Suppressor macrophage treated with lipopolysaccharide for 1 hour (primary cell): ENCODE measurements at places on chromosomes 6 and 20.

GRCh38 chr6:127824061-127824460 lies 76.8 kb downstream of the THEMIS start:
- no peak for DNase-seq

DNA sequence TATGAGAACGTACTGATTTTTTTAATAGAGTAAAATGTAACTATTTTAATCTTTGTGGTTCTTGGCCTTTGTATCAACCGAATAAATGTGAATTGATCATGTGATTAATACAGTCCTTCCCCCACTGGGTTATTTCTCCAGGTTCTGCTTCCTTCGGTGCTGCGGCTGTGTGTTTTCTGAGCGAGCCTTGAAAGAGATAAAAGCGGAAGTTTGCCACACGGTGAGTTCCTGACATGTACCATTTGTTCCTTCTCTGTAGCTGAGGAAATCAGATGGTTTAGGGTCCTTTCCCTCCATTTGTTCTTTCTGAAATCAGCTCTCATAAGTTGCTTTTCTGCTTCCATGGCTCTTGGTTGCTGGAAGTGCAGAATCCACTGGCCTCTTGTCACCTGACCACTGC lies 15.5 kb downstream of the RTF2 start:
- DNase-seq: peak; percentile 47

GRCh38 chr20:63119121-63119962 lies 96.6 kb downstream of the YTHDF1 start:
- no peak for DNase-seq

GRCh38 chr6:149230712-149231460 lies 86.6 kb upstream of the TAB2 start:
- no peak for DNase-seq

- DNase-seq: no peak
Observed at GRCh38 chr6:46022106-46022948, 6.7 kb upstream of the CLIC5 start.

- DNase-seq: no peak
Observed at GRCh38 chr6:13811627-13812358, 2.6 kb downstream of the MCUR1 start.

DNA sequence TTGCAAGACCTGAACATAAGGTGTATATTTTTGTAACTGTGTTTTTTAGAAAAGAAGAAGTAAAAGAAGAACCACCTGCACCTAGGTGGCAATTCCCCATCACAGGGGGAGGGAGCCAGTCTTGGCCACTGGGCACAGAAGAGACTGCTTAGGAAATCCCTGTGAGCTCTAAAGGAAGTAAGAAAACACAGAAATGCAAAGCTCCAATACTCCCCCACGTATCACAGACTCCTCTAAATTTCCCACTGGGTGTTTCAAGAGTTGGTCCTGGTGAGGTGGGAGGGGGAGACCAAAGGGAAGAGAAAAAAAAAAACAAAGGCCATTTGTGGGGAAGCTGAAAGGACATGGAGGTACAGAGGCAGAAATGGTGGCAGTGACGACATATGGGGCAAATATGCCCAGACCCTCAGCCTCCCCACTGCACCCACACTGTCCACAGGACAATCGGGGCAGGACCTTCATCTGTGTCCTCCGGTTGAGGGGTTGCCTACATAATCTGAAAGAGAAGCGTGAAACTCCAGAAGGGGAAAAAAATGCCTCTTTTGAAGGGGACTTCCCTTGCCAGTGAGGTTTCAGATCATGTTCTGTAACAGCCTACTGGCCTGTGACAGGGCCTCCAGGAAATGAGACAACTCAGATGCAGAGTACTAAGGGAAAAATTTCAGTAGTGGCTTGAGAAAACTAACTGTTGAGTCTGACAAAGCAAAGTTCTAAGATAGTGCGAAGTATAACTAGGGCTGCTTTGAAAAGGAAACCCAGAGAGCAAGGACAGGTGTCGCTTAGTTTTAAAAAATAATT lies 226.2 kb upstream of the MARCKS start:
- peak; percentile 92 for DNase-seq

DNA sequence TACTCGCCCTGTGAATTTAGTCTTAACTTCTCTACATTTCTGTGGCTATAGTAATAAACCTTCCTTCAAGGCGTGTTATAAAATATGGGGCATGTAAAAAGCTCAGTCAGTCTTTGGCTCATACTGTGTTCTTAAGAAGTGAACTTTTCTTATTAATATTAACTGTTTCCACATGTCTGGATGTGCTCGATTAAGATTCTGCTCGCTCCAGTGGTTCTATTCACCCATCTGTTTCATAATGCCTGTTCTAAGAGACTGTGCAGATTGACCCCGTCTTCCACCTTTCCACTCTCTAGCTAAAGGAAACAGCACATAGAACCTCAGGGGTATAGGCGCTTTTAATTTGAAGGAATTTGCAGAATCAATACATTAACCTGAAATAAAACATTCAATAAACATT lies 99.9 kb downstream of the L3MBTL3 start:
- DNase-seq: no peak

DNA sequence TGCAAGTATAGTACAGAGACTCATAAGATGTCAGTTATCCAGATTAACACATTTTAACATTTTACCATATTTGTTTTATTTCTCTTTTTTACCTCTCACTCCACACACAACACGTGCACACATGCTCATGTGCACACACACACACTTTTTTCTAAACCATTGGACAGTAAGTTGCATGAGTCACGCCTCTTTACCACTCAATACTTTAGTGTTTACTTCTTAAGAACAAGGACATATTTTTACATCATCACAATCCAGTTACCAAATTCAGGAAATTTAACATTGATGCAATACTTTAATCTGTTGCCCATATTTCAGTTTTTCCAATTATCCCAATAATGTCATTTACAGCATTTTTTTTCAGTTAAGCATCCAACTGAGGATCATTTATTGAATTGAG lies 109.0 kb downstream of the RIN2 start:
- peak; percentile 66 for DNase-seq

- no peak for DNase-seq
Observed at GRCh38 chr6:38499529-38500096, 140.1 kb downstream of the BTBD9 start.

GRCh38 chr6:117481926-117482239 lies 591 bp upstream of the DCBLD1 start:
- no peak for DNase-seq

DNA sequence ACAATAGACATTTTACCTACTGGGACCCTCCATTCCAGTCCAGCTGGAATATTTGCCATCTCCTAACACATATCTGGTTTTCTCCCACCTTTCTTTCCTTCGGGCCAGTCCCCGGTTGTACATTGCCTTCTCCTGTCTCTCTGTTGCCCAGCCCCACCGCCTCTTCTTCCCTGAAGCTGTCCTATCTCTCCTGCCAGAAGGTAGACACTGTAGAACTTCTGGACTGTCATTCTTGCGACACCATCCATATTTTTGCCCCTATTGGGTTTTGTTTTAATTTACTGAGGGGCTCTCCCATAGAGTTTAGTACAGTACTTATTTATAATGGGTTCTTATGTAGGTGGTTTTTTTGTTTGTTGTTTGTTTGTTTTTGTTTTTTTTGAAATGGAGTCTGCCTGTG lies 4.9 kb downstream of the PTK7 start:
- no peak for DNase-seq

DNA sequence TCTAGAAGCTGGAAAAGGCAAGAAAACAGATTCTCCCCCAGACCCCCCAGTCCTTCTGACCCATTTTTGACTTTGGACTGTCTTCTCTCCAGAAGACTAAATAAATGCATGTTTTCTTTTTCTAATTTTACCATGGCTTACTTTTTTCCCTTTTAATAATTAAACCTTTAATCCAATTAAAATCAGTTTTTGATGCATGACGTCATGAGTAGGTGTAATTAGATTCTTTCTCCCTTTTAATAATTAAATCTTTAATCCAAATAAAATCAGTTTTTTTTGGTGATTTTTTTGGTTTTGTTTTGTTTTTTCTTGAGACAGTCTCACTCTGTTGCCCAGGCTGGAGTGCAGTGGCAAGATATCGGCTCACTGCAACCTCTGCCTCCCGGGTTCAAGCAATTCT lies 13.2 kb upstream of the NCOA5 start:
- DNase-seq: no peak

- no peak for DNase-seq
Observed at GRCh38 chr6:75842191-75842590, 93.2 kb downstream of the MYO6 start.

- no peak for DNase-seq
Observed at GRCh38 chr6:122669868-122670267, 59.7 kb downstream of the PKIB start.

- no peak for DNase-seq
Observed at GRCh38 chr20:51931371-51931781, 129.1 kb upstream of the SALL4 start.

- no peak for DNase-seq
Observed at GRCh38 chr20:61845233-61845671, 220.4 kb downstream of the TAF4 start.

- DNase-seq: no peak
Observed at GRCh38 chr20:12835999-12836398, 172.8 kb upstream of the SPTLC3 start.

DNA sequence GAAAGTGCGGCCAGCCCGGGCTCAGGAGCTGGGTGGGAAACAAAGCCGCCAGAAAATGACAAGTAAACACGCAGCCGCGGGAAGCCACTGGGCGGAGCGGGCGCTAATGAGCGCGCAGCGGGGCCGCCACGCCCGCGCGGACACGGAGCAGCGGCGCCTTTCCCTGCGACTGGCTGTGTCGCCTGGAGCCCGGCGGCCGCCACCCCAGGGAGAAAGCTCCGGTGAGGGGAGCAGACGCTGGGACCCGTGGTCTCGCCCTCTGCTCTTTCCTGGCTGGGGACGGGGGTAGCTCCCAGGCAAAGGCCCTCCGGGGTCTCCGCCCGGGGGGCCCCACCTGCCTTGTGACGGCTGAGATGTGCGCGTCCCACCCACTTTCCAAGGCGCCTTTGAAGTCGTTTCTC lies 54.9 kb downstream of the PRR18 start:
- peak; percentile 85 for DNase-seq

DNA sequence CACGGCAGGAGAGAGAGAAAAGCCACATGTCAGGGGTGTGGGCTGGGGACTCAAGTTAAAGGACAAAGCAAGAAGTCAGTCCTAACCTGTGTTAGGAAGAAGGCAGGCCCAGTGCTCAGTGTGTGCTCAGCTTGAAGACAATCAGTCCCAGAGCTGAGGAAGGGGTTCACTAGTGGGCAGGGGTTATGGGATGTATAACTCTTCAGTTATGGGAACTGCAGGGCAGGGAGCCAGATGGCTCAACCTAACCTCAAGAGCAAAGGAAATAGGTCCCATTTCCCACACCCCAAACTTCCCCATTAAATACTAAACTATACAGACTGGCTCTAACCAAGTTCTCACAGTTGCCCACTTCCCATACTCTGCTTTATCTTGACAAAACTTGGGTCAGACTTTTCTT lies 7.4 kb upstream of the SSTR4 start:
- peak; percentile 66 for DNase-seq

DNA sequence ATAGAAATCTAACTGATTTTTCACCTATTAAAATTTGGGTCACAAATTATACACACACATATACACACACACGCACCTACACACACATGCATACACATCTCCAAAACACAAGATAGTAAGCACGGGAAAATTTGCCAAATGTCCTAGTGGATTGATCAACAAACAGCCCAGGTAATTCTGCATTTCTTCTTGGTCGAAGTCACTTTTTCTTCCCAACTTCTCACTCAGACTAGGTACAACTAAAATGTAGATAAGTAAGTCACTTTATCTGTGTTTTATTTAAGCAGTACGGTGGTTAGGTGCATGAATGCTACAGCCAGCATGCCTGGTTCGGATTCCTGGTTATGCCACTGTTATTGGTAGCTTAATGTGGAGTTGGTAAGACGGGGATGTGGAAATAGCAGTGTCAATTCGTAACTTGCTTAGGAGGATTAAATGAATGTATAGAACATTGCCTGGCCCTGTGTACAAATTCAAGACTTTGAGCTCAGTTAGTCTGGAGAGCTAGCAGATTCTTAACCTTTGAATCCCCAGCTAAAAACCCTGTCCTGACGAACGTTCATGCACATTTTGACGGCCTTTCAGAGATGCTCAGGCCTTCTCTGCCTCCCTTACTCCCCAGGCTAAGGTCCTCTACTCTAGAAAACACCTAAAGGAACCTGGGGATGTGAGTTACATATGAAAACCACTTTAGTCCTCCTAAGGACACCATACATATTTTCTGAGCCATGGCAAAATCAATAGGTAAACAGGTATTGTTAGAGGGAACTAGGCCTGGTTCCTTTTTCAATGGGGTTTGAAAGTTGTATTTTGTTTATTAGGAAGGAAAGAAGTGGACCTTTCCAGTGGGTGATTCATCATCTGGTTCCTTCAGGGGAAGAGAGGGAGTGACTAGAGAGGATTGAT lies 50.9 kb downstream of the CYP24A1 start:
- DNase-seq: no peak

GRCh38 chr6:136566851-136567250 lies 16.6 kb upstream of the MAP7 start:
- DNase-seq: no peak

DNA sequence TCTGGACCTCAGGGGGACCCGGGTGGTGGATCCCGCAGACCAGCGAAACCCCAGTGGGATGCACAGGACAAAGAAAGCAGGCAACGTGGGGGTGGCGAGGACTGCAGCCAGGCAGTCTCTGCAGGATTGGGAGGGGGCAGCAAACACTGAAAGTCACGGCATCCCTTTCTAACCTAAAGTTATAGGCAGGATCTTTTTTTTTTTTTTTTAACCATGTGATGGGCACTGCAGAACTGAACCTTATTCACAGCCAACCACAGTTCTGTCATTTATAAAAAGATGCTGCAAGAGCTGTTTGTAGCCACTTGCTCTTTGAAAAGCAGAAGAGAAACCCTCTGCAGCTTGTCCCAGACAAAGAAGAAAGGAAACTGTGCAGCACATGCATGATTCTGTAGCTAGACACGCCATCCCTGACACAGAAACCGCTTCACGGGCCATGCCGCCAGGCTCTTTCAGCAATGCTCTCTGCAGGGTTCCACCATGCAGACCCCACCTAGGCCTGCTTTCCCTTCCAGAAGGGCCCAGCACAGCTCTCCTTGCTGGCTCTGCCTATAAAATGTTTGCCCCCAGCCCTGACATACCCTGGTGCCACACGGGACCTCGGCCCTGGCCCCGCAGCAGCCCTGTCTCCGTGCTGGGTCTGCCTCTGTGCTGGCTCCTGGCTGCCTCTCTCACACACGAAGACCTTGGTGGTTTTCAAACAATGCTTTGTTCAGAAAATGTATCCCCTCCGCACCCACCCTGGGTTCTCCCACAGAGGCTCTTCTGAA lies 70.8 kb downstream of the PYGB start:
- peak; percentile 95 for DNase-seq

- DNase-seq: no peak
Observed at GRCh38 chr6:40810171-40810570, 223.0 kb upstream of the LRFN2 start.

GRCh38 chr20:1189827-1190226 lies 5.0 kb upstream of the TMEM74B start:
- DNase-seq: no peak

- peak; percentile 10 for DNase-seq
Observed at GRCh38 chr6:156741287-156742073, 35.7 kb upstream of the ARID1B start.

GRCh38 chr6:158389193-158389919 lies 77.1 kb downstream of the TULP4 start:
- DNase-seq: no peak
